ENCODE measurements at places on chromosomes 6 and 20. TPM values are rescaled to one million over a fixed set of nuclear protein-coding genes. Genes with fewer than 3 reads are reported as not detected.

GRCh38 chr6:134835993-134836392 lies 113.9 kb downstream of the ALDH8A1 start:
- no peak for DNase-seq

GRCh38 chr6:43702534-43703440 lies 15.2 kb upstream of the MRPS18A start:
- peak; percentile 63 for DNase-seq

ILRUN gene
- total RNA-seq, result 56.2 TPM

COL9A3 gene
- not detected for total RNA-seq
